ENCODE measurements at places on chromosomes 12 and 14.

DNA sequence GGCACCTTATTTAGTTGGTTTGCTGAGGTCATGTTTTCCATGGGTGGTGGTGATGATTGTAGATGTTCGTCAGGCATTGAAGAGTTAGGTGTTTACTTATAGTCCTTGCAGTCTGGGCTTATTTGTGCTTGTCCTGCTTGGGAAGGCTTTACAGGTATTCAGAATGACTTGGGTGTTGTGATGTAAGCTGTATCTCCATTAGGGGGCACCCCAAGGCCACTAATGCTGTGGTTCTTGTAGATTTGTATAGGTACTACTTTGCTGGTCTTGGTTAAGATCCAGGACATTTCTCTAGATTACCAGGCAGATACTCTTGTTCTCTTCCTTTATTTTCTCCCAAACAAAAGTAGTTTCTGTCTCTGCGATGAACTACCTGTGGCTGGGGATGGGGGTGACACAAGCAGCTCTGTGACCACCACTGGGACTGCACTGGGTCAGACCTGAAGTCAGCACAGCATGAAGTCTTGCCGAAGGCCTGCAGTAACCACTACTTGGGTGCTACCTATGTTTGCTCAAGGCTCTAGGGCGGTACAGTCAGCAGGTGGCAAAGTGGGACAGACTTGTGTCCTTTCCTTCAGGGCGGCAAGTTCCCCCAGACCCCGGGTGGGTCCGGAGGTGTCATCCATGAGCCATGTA, 35.8 kb upstream of the FBXO33 start:
- DNase-seq: no peak

DNA sequence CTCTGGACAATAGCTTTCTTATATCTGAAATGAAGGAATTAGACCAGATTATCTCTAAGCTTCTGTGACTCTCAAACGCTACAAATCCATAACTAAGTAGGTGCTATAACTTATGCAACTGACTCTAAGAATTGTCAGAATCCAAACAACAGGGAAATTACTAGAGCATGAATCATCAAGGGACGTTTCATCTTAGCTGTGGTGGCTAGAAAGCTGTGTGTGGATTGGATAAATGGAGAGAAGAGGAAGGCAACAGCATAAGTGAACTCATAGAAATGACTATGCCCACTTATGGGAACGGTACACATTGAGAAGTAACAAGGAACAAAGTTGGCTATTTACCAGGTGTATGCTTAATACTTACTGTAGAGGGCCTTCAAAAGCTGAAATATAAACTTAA, 96.0 kb upstream of the NEDD1 start:
- DNase-seq: no peak

DNA sequence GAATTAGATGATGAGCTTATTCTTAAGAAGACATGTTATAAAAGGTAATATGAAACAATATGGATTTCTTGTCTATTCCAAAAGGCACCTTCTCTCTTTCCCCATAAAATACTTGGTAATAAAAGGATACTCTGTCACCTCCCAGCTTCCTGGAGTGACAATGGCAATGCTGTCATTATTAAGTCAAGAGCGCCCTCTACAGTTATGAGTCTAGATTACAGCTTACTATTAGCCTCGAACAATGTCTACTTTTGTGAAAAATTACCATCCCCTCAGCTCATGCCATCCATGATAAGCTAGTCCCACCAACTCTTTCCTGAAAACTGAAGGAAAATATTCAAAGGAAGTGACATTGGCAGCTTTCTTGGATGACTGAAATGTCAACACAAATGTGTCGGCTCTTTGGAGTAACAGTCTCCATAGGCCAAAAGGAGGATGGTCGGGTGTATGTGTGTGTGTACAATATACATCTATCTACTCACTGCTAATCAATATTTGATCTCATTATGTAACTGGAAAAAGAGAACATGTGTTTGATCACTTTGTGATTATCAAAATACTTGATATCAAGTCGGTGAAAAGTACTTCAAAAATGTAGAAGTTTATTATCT, 48.7 kb upstream of the CDKN3 start:
- DNase-seq: no peak

GRCh38 chr14:102827716-102828115, 50.5 kb downstream of the TRAF3 start:
- DNase-seq: no peak
